ENCODE measurements at places on chromosomes 7 and 10.

- no peak for DNase-seq
Measured at GRCh38 chr10:75106242-75106641, 5.2 kb upstream of the SAMD8 start.

GRCh38 chr7:82319674-82320118 lies 123.9 kb downstream of the CACNA2D1 start:
- peak; percentile 47 for DNase-seq

DNA sequence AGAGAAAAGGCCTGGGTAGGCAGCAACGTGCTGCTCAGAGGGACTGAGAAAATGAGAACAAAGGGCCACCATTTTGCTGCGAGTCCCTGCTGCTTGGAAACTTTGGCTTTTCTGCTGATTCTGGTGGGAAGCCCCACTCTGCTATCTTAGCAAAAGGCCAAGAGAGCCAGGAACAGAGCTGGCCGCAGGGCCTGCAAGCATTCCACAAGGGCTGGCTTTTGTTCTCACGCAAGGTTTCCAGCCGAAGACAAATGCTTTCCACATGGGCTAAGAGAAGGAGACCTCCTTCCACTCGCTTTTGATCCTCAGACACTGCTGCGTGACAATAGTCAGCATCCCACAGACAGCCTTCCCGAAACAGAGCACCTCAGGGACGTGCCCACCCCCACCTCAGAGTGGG lies 163.1 kb downstream of the ARHGAP12 start:
- DNase-seq: no peak

DNA sequence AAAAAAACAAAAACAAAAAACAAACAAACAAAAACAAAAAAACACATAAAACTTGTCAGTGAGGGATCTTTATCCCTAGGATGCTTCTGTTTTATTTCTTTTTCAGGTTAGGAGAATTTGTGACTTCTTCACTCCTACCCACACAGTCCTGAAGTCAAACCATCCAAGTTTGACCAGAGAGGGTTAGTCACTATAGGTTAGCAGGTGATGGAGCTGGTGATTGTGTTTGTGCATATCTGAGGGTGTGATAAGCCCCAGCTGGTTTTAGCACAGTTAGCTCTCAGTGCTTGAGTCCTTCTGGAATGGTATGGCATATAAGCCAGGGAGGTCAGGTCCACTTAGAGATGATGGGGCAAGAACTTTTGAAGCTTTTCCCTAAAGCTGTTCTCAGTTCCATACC lies 11.8 kb upstream of the IKZF1 start:
- no peak for DNase-seq

GRCh38 chr10:32959006-32959920 lies 1.2 kb upstream of the ITGB1 start:
- no peak for DNase-seq

GRCh38 chr10:125592897-125593296 lies 90.1 kb downstream of the TEX36 start:
- DNase-seq: no peak

- no peak for DNase-seq
Measured at GRCh38 chr7:33221390-33221789, 92.0 kb downstream of the BBS9 start.
